Right renal pelvis (tissue), 4 donors: ENCODE measurements at places on chromosomes 12 and 14. TPM values are rescaled to one million over a fixed set of nuclear protein-coding genes. Genes with fewer than 3 reads are reported as not detected.
A peak's percentile ranks its signal among the peaks of the same experiment; 100 is the strongest.

- peak; percentile 61 for DNase-seq
These were observed 91.4 kb upstream of the CPM start for GRCh38 chr12:69024413-69024812.

- no peak for DNase-seq
These were observed 7.0 kb downstream of the NCKAP1L start for GRCh38 chr12:54504550-54504949.

The TTC5 gene
- 27.3 TPM for polyA plus RNA-seq

GRCh38 chr14:24790196-24790595, 156.2 kb upstream of the GZMB start:
- no peak for DNase-seq

The SYNDIG1L gene
- polyA plus RNA-seq, result 0.36 TPM
